ENCODE measurements at places on chromosomes 3 and 15.

DNA sequence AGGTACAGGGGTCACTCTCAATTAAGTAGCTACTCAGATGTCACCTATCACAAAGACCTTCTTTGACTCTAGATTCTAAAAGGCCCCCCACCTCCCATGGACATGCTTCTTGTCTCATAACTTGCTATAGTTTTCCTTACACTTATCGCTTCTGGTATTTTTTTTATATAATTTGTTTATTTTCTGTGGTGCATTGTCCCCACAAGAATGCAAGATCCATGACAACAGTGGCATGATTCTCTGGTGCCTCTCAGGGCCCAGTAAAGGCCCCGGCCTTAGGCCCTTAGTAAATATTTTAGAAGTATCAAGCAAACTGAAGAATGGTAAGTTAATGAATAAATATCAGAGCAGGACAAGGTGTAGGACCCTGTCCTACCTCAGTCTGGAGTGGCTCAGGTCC lies 248.6 kb downstream of the CBLB start:
- DNase-seq = no peak

- DNase-seq = peak; percentile 72
Observed at GRCh38 chr3:184289426-184289938, 9.6 kb upstream of the PSMD2 start.

DNA sequence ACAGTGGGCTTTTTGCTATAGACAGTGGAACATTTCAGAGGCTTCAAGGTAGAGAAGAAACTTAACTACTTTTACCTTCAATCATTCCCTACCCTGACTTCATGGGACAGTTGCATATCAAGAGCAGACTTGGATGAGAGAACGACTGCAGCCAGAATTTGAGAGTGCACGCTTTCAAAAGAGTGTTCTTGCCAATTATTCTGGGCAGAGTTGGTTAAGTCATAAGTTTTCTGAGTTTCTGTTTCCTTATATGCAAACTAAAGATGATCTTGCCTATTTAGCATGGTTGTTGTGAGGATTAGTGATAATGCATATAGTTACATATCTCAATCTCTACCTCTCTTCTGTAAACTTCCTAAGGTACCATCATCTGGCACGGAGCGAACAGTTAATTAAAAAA lies 7.6 kb downstream of the SLC9A9 start:
- DNase-seq = no peak

DNA sequence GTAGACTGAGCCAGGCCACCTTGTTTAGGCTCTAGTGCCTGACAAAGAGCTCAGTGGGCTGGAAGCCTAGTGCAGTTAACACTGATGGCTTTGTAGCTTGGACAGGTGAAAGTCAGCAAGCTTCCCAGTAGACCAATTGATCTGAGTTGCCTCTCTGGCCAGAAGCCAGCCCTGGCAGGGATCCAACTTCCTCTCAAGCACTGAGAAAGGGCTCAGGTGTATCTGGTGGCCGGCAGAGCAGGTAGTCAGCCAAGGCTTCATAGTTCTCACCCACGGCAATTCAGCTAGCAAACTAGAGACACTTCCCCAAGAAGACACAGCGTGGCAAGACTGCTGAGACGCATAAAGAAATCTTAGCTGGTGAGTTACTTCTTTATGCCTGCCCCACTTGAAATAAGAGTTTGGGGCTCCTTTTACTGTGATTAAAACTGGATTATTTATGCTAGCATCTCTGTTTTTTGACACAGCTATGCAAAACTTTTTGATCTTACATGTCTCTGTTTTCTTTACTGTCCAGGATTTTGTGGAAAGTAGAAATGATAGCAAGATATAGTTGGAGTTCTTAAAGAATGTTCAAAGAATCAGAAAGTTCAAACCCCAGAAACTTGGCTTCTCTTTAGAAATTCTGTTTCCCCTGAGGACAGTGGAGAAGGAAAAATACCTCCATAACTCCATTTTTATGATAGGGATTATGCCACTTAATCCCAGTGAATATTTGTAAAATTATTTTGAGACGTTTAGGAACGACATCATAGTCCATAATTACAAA lies 8.4 kb upstream of the CA12 start:
- DNase-seq = no peak

DNA sequence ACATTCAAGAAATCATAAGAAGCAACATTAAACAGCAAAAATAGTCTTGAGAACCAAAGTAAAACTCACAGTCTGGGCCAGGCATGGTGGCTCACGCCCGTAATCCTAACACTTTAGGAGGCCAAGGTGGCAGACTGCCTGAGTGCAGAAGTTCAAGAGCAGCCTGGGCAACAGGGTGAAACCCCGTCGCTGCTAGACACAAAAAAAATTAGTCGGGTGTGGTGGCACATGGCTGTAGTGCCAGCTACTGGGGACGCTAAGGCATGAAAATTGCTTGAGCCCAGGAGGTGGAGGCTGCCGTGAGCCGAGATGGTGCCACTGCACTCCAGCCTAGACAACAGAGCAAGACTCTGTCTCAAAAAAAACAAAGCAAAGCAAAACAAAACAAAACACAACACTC lies 117.7 kb upstream of the GOLGA6L6 start:
- DNase-seq = no peak
